ENCODE measurements at places on chromosomes 1 and 21.

DNA sequence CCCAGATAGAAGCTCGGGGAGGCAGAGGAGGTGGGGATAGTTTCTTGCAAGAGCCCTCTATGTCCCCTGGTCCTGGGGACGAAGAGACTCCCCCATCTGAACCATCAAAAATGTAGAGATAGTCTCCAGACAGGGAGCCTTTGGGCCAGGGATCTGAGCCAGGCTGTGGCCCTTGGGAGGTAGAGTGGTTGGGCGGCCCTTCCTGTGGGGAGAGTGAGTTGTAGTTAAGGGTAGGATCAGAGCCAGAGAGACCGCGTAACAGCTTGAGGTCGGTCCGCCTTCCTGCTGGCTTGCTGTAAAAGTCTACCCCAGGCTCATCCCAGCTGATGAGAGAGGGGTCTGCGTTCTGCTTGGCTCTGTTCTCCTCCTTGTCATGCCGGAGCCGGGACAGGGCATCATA is 25.3 kb downstream of the PIK3C2B start:
- no peak for DNase-seq

DNA sequence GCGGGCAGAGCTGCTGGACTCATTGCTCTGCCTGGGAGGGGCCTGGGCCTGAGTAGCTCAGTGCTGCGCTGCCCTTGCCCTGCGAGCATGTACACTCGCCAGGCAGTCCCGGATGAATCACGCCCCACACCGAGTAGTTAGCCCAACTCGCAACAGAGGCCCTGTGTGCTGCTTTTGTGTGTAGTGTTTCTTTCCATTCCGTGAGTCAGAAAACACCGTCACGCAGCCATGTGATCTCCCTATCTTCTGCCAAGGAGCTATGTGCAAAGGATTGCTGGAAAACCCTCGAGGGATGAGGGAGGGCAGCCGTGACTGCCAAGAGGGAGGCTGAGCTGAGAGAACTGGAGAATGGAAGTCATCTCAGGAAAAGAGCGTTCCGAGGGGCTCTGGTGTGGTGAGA is 37.3 kb downstream of the NENF start:
- DNase-seq, result peak; percentile 95

GRCh38 chr1:76352741-76353435 is 278.3 kb downstream of the ST6GALNAC3 start:
- DNase-seq, result no peak

- no peak for DNase-seq
Observed at GRCh38 chr1:217602380-217602779, 28.5 kb downstream of the GPATCH2 start.

DNA sequence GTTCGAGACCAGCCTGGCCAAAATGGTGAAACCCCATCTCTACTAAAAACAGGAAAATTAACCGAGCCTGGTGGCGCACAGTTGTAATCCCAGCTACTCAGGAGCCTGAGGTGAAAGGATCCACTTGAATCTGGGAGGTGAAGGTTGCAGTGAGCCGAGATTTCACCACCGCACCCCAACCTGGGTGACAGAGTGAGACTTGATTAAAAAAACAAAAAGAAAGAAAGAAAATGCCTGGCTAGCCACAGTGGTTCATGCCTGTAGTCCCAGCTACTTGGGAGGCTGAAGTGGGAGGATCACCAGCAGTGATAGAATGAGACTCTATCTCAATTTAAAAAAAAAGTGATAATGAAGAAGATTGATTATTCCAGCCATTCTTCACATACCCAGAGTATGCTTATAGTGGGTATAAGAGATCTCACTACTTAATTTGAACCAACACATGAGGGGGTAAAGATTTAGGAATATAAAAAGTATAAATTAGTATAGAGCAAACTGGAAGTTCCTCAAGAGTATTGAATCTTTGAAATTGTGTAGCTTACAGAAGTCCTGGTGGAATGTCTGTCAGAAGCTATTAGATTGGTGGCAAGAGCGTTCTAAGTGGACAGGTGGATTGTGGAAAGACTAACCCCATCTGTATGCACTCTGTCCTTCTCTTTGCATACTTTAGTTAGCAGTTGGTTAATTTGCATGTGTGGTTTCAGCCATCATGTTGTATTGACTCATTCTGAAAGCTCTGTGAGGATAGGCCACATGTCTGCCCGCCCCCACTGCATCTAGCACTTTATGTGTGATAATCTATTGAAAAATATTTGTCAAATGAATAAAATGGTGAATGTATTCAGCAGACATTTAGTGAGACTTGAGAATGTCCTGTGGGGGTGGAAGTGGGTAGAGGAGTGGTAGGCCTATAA is 25.0 kb downstream of the RLF start:
- DNase-seq, result no peak

GRCh38 chr1:100893718-100894117 is 924 bp downstream of the EXTL2 start:
- no peak for DNase-seq

DNA sequence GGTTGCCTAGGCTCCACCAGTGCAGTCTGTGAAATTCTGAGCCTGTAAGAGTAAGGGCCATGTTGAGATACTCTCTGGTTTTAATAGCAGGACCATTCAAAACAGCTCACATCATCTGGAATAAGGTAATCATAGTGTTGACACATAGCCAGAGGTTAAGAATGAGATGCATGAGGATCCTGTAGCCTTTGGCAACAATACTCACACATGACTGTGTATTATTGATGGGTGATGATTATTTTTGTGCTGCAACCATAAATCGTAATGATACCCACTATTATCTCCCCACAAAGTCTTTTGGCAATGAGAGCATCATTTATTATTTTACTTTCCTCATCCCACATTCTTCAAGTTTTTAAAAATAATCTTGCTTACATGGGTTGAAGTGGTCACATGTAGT is 35.5 kb downstream of the KCNK2 start:
- DNase-seq, result no peak

DNA sequence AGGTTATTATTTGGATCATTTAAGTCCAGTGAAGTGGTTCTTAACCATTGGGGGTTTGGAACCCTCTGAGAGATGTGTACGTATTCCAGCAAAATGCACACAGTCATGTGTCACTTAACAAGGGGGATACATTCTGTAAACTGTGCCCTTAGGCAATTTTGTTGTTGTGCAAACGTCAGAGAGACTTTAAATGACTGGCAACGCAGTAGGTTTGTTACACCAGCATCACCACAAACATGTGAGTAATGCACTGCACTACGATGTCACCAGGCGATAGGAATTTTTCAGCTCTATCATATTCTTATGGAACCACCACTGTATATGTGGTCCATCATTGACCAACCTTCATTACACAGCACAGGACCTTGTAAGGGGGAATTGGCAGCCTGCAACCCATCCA is 11.9 kb downstream of the AHCYL1 start:
- DNase-seq, result no peak

DNA sequence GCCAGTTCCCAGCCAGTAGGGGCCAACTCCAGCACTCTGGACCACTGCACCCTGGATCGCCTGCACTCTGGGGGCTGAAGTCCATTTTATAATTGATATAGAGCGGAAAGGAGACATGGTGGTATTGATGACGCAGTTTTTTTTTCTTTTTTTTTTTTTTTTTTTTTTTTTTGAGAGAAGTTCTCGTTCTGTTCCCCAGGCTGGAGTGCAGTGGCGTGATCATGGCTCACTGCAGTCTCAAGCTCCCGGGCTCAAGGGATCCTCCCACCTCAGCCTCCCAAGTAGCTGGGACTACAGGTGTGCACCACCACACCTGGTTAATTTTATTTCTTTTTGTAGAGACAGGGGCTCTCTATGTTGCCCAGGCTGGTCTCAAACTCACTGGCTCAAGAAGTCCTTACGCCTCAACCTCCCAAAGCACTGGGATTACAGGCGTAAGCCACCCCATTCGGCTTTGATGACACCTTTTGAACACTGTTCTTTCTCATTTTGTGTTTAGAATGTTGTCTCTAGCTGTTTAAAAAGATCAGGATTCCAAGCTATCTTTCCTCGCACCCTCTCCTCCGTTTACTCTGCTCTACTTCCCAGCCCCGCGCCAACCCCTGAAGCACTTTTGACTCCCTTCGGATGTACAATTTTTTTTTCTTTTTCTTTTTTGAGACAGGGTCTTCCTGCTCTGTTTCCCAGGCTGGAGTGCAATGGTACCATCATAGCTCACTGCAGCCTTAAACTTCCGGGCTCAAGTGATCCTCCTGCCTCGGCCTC is 960 bp downstream of the MX2 start:
- no peak for DNase-seq

- DNase-seq, result no peak
Observed at GRCh38 chr1:174247472-174247871, 88.2 kb downstream of the RABGAP1L start.

- no peak for DNase-seq
Observed at GRCh38 chr1:27451343-27451742, 38.6 kb downstream of the WASF2 start.

- DNase-seq, result no peak
Observed at GRCh38 chr21:45887788-45888187, 93.8 kb upstream of the COL6A1 start.

DNA sequence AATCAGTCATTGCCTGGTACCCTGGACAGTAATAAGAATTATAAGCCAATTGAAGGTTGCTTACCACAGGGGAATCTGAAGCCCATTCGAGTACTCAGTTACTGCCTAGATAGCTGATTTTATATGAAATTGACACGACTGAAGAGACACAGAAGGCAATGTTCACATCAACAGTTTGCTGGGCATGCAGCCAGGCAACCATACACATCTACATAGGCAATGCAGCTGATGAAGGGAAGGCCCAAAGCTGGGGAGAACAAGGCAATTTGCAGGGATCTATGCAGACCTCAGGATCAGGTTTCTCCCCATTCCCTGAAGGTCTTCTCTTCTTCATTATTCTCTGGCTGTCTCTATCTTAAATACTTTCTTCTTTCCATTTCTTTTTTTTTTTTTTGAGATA is 448.7 kb downstream of the PTBP2 start:
- no peak for DNase-seq
